Hematopoietic multipotent progenitor cell (in vitro differentiated cells): ENCODE measurements at places on chromosomes 3 and 15.

GRCh38 chr3:184341925-184342324 is 4.5 kb downstream of the FAM131A start:
- no peak for DNase-seq

DNA sequence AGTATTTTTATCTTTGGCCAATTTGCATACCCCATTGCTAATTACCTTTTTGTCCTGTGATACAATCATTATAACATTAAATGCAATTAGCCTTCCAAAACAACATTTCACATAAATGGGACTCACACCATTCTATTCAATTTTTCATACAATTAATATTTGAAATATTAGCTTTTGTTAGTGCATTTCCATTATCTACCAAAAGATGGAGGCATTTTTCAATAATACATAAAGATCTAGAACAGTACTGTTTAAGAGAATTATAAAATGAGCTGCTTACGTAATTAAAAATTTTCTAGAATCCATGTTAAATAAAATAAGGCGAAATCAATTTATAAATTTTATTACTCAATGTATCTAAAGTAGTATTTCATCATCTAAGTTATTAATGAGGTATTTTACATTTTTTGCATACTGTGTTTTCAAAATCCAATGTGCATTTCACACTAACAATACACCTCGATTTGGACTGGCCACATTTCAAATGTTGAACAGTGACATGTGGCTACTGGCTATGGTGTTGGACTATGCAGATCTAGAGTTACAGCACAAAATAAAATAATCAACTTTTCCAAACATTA is 74.3 kb downstream of the TJP1 start:
- no peak for DNase-seq

- DNase-seq: no peak
Observed at GRCh38 chr3:150098621-150099020, 127.9 kb upstream of the PFN2 start.

- DNase-seq: no peak
Observed at GRCh38 chr15:62534996-62535395, 369.9 kb upstream of the C2CD4B start.

GRCh38 chr15:73712107-73712506 is 27.9 kb downstream of the CD276 start:
- DNase-seq: no peak

- no peak for DNase-seq
Observed at GRCh38 chr3:40070816-40071215, 238.7 kb upstream of the EIF1B start.

DNA sequence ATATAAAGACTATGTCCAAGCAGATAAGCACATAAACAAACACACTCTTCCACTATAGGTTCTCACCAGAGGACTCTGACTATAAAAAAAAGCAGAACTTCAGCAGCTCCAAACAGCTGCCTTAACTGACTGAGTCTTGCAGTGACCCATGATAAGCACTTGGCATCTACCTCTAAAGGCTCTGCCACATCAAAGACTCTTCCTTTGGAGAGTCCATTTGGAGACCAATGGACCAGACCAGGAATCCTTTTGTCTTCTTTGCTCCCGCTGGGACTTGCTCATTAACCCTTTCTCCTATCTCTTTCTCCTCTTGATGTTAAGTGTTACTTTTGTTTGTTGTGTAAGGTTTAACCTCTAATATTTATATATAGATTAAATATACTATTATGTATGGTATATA is 424.1 kb downstream of the RSL24D1 start:
- DNase-seq: no peak

- no peak for DNase-seq
Observed at GRCh38 chr15:85318732-85319076, 61.7 kb upstream of the AKAP13 start.

GRCh38 chr3:168094877-168095610 is 680 bp downstream of the GOLIM4 start:
- peak; percentile 69 for DNase-seq
